Fibroblast of skin of back (primary cell): ENCODE measurements at places on chromosomes 6 and 20.

GRCh38 chr6:139112561-139112960 is 22.3 kb upstream of the HECA start:
- no peak for DNase-seq

DNA sequence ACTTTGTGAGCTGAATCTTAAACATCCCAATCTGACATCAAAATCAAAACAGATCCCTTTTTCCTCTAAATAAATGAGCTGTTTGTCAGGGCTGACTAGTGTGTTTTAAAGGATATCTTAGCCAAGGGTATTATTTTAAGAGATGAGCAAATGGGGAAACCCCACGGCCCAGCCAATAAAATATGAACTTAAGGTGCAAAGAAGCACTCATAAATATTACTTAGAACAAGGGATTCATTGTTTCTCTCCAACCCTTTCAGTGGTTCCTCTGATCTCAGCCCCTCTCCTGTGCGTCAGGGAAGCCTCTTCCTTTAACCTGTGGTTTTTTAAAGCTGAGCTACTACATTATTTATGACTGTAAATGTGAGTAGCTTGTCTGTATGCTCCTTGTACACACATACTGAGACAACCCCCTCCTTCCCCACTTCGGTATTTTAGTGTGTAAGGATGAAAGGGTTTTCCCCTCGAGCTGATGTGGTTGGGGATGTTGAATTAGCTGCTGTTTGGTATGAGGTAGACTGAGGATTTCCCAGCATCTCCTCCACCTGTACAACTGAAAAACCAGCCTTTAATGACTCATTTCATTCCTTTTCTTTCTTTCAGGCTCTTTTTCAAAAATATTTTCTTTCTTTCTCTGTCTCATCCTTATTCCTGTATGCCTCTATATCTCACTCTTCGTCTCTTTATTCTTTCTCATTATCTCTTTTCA is 6.5 kb downstream of the BMP5 start:
- no peak for DNase-seq

DNA sequence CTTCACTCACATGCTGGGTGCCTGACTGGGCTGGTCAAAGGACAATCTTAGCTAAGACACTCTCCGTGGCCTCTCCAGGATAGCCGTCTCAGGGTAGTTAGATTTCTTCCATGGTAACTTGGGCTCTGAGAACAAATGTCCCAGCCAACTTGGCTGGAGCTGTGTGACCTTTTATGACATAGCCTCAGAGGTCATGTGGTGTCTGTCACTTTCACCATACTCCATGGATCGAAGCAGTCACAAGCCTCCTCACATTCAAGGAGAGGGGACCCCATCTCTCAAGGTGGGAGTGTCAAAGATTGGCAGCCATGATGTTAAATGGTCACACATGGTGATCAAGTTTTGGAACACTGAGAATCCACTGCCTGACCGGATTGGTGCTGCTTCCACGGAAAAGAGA is 190.9 kb upstream of the SUPT3H start:
- DNase-seq: no peak

DNA sequence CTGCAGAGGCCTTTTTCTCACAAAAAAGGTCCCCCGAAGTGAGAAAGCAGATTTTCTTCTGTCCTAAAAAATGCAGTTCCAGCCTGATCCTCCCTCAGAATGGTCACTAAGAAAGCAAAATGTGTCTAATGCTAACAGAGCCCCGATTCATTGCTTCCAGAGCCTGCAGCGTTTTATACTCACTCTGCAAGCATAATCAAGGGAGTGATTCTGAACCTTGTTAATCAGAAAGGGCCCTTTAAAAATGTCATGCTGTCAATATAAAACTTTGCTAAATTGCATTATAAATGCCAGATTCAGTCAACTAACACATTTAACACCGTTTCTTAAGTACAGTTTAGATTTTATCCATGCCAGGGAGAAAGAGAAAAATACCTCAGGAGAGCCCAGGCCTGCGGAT is 202.8 kb downstream of the CD83 start:
- DNase-seq: no peak

DNA sequence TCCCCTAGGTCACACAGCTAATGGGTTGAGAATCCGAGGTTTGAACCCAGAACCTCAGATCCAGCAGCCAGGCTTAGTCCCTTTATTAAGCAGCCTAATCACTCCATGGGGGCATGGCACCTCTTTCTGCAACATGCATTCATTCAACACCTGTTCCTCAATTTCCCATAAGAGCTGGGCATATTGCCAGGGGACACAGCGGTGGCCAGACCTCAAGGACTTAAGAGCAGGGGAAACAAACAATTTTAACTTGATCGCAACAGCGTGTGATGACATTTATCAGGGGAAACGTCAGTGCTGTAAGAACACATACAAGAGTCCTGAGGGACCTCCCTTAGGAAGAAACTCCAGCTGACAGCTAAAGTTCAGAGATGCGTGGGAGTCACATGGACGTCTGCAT is 267.4 kb upstream of the CDH4 start:
- DNase-seq: no peak

- no peak for DNase-seq
Observed at GRCh38 chr20:16748308-16748900, at the start of gene OTOR. TSS of gene OTOR (plus strand) at chr20:16748358. CDS start at chr20:16748402, 44 bp downstream.

GRCh38 chr6:148441454-148441911 is 98.8 kb downstream of the SASH1 start:
- peak; percentile 77 for DNase-seq

DNA sequence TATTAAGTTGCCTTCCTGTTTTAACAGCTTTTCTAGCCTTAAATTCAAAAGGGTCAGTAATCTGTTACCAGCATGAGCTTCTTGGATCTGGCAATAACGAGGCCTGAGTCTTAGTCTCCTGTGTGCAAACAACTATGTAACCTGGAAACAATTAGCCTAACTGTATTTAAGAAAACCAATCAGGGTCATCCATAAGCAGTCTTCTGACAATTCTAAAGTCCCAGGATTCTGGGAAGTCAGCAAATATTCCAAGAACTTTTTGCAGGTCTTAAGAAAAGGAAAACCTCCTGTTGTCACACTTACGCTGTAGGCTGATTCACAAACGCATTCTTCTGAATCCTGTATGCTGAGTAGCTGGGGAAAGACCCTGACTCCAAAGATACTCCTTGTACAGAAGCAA is 90.4 kb downstream of the COL12A1 start:
- DNase-seq: peak; percentile 76

DNA sequence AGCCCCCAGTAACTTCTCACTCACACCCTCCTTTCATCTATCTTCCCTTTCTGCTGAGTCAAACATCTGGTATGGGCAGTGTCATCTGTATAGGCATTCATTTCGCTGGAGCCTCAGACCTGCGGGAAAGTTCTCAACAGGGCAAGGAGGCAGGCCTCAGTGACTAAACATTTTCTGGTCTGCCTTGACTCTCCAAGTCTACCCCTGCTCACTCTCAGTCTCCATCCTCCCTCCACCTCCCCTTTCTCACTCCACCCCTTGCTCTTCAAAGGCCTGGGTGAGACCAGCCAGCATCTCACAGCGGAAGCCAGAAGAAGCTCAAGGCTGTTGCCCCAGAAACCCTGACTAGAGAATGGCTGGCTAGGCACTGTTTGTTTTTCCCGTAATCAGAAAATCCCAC is 105.0 kb upstream of the BEND6 start:
- peak; percentile 84 for DNase-seq

DNA sequence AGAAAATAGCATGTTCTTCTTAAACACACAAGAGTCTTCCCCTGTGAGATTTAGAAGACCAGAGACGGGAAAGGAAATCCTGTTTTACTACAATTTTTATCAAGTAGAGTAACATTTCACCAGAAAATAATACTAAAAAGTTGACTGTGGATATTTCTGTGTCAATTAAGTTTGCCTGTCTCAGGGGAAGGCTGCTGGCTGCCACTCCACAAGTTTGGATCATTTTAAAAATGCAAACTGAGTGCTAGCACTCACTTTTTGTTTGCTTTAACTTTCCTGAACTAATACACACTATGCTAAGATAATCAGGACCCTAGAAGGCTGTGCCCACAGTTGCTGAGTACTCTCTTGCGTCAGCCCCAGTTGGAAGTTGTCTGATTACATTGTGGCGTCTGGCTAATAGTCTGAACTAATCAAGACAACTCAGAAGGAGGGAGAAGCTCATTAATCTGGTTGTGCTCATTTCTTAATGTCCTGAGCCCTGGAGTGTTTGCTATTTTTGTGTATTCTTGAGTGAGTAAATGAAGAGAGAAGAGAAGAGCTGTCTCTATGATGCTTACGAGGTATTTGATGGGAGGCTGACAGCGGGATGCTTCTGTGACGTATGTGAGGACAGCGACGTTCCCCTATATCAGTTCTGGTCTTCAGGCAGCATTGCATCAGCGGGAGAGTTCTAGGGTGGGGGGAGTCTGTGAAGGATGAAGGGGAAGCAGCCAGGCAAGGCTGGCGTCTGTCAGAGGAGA is 664.2 kb downstream of the QKI start:
- no peak for DNase-seq
